ENCODE measurements at places on chromosomes 4 and X. TPM values are rescaled to one million over a fixed set of nuclear protein-coding genes. Genes with fewer than 3 reads are reported as not detected.
A peak's percentile ranks its signal among the peaks of the same experiment; 100 is the strongest.

The UGT2B17 gene
- not detected for total RNA-seq

The CUL4B gene
- total RNA-seq: 18.8 TPM

The MAGEA4 gene
- not detected for total RNA-seq

The TAF7L gene
- not detected for total RNA-seq

The F8A2 gene
- not detected for total RNA-seq

The RAB41 gene
- total RNA-seq: not detected

The MAGEA2 gene
- not detected for total RNA-seq

The PABPC4L gene
- 0.33 TPM for total RNA-seq

The ARHGAP6 gene
- 2.3 TPM for total RNA-seq

The BLOC1S4 gene
- 17.1 TPM for total RNA-seq

The IL2 gene
- not detected for total RNA-seq

- no peaks in the 10 kb centered on the region for H3K27me3 ChIP-seq
- H3K4me3 ChIP-seq: no peak overlapping the region
- no peak for DNase-seq
- no peaks in the 10 kb centered on the region for H3K36me3 ChIP-seq
Measured at GRCh38 chr4:74446193-74446868, 1.4 kb downstream of the AREG start.

GRCh38 chr4:93730760-93731159 lies 97.8 kb upstream of the ATOH1 start:
- no peaks in the 10 kb centered on the region for H3K27me3 ChIP-seq
- no peak overlapping the region for H3K4me3 ChIP-seq
- no peak overlapping the region for H3K27ac ChIP-seq
- no peaks in the 10 kb centered on the region for H3K4me1 ChIP-seq

DNA sequence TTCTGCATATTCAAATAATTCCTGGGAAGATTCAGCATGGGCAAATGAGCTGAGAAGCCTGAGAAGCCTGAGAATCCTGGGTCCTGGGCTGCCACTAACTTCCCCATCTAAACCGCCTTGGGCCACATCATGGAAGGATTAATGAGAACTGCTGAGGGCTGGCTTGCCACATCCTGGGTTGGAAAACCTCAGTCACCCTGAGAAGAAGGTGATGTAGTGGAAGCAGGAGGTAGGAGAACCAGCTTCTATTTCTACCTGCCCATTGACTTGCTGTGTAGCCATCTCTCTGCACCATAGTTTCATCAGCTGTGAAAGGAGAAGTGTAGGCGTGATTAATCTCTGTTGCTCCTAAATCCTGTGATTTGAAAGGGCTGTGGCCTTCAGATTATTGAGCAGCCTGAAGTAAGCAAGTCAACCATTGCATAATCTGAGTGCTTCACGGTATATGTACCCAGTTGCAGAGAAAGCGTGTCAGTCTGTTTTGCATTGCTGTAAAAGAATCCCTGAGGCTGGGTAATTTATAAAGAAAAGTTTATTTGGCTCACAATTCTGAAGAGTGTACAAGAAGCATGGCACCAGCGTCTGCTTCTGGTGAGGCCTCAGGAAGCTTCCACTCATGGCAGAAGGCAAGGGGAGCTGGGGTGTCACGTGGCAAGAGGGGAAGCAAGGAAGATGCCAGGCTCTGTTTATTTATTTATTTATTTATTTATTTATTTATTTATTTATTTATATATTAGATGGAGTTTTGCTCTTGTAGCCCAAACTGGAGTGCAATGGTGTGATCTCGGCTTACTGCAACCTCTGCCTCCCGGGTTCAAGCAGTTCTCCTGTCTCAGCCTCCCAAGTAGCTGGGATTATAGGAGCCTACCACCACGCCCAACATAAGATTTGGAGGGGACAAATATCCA lies 140.9 kb upstream of the ATP6AP2 start:
- H3K4me3 ChIP-seq: no peak overlapping the region
- no peak for DNase-seq
- H3K36me3 ChIP-seq: no peaks in the 10 kb centered on the region
- no peaks in the 10 kb centered on the region for H3K27me3 ChIP-seq
- no peaks in the 10 kb centered on the region for H3K4me1 ChIP-seq
- H3K27ac ChIP-seq: no peak overlapping the region

GRCh38 chr4:21452931-21453330 lies 495.6 kb downstream of the KCNIP4 start:
- H3K4me3 ChIP-seq: no peak overlapping the region
- no peaks in the 10 kb centered on the region for H3K4me1 ChIP-seq
- H3K27me3 ChIP-seq: no peaks in the 10 kb centered on the region
- no peaks in the 10 kb centered on the region for H3K36me3 ChIP-seq
- no peak for DNase-seq

DNA sequence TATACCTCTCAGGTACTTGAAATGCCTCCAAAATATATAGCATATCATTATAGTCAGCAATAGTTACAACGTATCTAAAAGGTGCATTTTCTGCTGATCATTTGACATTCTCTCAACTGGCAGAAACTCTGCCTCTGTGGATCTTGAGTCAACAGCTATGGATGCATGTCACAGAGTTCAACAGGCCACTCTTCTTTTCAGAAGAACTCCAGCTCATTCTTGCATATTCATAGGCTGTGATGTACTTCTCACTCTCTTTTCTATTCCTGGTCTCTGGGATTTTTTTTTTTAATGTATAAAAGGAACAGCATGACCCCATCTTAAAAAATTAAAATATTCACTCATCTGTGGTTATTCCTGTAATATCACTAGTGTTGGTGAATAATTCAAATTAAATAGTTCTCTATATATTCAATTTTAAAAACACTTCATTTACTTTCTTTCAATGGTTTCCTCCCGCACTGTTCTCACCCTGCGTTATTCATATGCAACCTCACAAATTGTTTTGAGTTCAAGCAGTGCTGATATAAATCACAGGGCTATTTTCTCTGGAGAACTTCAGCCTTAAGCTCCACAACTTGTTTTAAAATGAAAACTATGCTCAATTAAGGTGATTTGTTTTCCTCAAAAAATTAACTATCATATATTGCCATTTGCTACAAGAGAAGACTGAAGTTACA lies 1111.2 kb upstream of the ADGRL3 start:
- no peak for DNase-seq
- no peak overlapping the region for H3K27ac ChIP-seq

- H3K36me3 ChIP-seq: no peaks in the 10 kb centered on the region
- no peaks in the 10 kb centered on the region for H3K27me3 ChIP-seq
- H3K4me3 ChIP-seq: no peak overlapping the region
- no peak overlapping the region for H3K27ac ChIP-seq
Measured at GRCh38 chrX:73400136-73400748, 46.6 kb upstream of the CDX4 start.

- H3K4me1 ChIP-seq: no peaks in the 10 kb centered on the region
- DNase-seq: peak; percentile 18
- no peak overlapping the region for H3K27ac ChIP-seq
- H3K27me3 ChIP-seq: no peaks in the 10 kb centered on the region
- no peak overlapping the region for H3K4me3 ChIP-seq
- H3K36me3 ChIP-seq: no peaks in the 10 kb centered on the region
Measured at GRCh38 chr4:184201179-184201578, 16.5 kb downstream of the ENPP6 start.

- no peaks in the 10 kb centered on the region for H3K4me1 ChIP-seq
- no peak overlapping the region for H3K4me3 ChIP-seq
- no peaks in the 10 kb centered on the region for H3K27me3 ChIP-seq
- no peak overlapping the region for H3K27ac ChIP-seq
Measured at GRCh38 chr4:87298362-87298761, 24.3 kb downstream of the HSD17B13 start.

GRCh38 chr4:20062054-20062453 lies 189.7 kb upstream of the SLIT2 start:
- no peaks in the 10 kb centered on the region for H3K36me3 ChIP-seq
- H3K4me1 ChIP-seq: no peaks in the 10 kb centered on the region
- DNase-seq: no peak
- H3K27ac ChIP-seq: no peak overlapping the region
- H3K27me3 ChIP-seq: no peaks in the 10 kb centered on the region
- no peak overlapping the region for H3K4me3 ChIP-seq

DNA sequence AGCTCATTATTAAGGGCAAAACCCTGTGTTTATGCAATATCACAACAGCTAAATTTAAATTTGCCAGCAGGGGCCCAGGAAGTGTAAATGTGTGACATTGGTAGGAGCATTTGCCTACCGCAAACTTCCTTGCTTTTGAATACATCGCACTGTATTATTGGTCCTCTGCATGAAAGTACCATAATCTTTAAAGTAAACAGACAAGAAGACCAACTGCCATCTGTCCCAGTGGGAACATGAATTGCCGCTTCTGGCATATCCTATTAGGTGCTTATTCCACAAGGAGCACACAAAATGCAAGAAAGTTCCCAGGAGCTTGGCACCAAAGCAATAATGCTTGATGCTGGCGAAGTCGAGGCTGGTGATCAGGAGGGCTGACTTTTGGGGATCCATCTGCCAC lies 51.3 kb downstream of the SOD3 start:
- no peak overlapping the region for H3K27ac ChIP-seq
- no peaks in the 10 kb centered on the region for H3K27me3 ChIP-seq
- H3K36me3 ChIP-seq: no peaks in the 10 kb centered on the region
- no peaks in the 10 kb centered on the region for H3K4me1 ChIP-seq

DNA sequence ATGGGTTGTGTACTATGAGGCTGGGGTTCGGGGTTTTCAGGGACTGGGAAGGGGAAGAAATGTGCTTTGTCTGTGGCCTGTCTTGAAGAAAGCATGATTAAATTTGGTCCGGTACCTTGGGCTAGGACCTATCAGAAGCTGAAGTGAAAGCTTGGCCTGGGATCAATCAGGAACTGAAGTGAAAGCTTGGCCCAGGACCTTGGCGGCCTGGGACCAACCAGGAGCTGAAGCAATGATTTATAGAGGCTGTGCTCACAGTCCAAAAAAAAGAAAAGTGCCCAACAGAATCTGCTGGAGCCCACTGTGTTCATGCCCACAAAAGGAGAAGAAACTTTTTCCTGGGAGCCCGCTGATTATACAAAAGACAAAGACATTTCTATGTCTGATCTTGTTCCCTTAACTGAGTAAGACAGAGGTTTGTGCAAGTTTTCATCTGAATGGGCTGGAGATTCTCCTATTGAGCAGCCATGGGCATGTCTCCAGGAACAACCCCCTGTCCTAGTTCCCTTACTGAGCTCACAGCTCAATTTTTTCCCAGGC lies 1427.9 kb downstream of the FAM133A start:
- H3K27ac ChIP-seq: no peak overlapping the region
- no peaks in the 10 kb centered on the region for H3K36me3 ChIP-seq
- no peaks in the 10 kb centered on the region for H3K27me3 ChIP-seq
- no peaks in the 10 kb centered on the region for H3K4me1 ChIP-seq
- H3K4me3 ChIP-seq: no peak overlapping the region
- no peak for DNase-seq

DNA sequence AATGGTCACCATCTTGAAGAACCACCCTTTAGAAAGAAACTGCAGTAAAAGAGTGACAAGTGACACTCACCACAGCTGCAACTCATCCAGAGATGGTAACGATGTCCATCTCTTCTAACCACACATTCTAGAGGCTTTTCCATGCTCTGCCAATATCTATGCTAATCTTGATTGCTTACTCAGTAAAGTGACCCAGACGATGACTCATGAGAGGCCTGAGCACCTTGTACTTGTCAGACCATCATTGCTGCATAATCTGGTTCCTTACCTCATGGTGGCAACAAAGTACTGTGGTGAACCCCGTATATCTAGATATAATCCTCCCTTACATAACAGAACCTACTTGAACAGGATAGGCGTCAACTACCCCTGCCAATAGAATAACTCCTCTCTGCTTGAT lies 75.6 kb downstream of the CCNG2 start:
- H3K27ac ChIP-seq: no peak overlapping the region
- H3K4me1 ChIP-seq: no peaks in the 10 kb centered on the region
- DNase-seq: no peak

DNA sequence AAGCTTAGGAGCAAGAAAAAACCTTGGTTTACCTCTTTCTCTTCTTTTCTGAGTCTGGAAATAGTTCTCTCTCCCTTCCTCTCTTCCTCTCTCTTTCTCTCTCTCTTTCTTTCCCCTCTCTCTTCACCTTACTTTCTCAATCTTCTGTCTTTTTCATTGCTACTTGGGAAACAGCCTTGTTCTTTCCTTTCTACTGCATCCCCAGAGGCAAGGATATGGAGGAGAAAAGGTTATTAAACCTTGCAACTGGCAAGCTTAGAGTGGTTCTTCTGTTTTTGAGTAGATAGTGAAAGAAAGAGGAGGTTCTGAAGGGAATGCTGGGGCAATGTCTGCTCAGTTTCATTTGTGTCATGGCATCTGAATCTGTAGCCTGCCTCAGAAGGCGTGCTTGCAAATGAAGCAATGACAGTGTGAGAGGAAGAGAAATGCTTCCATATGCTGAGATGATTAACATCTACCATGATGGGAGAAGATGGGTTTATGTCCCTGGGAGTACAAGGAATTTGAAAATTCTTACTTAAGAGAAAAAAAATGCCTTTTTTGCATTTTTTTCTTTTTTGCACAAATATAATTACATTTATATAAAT lies 190.6 kb downstream of the CEP135 start:
- no peaks in the 10 kb centered on the region for H3K36me3 ChIP-seq
- no peak overlapping the region for H3K4me3 ChIP-seq
- no peak overlapping the region for H3K27ac ChIP-seq
- no peak for DNase-seq

GRCh38 chr4:13525606-13526281 lies 18.6 kb downstream of the NKX3-2 start:
- H3K4me3 ChIP-seq: no peak overlapping the region
- H3K27ac ChIP-seq: no peak overlapping the region
- peaks cover 61% of the 10 kb centered on the region for H3K27me3 ChIP-seq
- no peaks in the 10 kb centered on the region for H3K36me3 ChIP-seq
